ENCODE measurements at places on chromosomes 2 and 18.
A peak's percentile ranks its signal among the peaks of the same experiment; 100 is the strongest.

DNA sequence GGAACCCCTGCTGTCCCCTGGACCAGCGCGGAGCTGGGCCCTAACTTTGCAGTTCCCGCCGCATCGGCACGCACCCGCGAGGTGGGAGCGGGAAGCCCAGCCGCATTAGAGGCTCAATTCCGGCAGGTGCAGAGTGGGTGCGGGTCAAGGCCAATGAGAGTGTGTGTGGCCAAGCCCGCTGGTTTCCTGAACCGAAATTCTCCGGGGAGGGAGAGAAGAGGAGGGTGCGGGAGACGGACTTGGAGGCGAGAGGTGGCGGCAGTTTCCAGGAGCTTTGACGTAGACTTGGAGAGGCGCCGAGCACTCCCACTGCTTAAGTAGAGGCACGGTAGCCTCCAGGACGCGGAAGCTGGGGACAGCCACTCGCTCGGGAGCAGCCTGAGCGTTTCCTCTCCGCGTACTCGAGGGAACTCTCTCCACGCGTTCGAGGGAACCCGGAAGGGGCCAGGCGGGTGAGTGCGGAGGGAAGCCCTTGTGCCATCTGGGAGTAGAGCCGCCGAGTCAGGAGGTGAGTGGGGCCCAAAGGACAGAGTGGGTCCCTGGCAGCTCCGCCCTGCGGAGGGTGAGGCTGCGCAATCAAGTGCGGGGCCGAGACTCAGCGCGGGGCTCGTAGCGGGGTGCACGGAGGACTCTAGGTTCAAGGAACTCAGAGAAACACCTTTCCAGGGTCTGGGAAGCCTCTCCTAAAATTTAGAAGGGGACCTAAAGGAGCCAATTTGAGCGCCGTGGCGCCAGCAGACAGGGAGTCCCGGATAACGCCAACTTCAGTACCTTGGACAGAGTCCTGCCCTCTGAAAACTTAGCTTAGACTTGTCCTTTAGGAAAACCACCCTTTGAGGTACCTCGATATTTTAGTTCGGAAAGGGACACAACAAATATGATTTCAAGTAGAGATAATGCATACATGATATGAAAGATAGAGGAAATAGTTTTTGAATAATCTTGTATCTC is at the start of gene FAM237A:
Gene FAM237A (plus strand): TSS at position 413 of the 951 bp plus-strand sequence. CDS start 1,750 bp downstream, outside the sequence.
- peak; percentile 4 for DNase-seq
- H3K4me3 ChIP-seq, result no peak within 1 kb of the TSS
- H3K36me3 ChIP-seq, result no peaks in the 10 kb centered on the region
- no peaks in the 10 kb centered on the region for H3K27me3 ChIP-seq
- H3K27ac ChIP-seq, result no peak within 1 kb of the TSS

GRCh38 chr2:236641051-236641726 is 71.6 kb downstream of the ACKR3 start:
- DNase-seq, result no peak
- no peak overlapping the region for H3K27ac ChIP-seq
- H3K36me3 ChIP-seq, result no peaks in the 10 kb centered on the region
- H3K27me3 ChIP-seq, result peaks cover 19% of the 10 kb centered on the region
- H3K4me3 ChIP-seq, result no peak overlapping the region

DNA sequence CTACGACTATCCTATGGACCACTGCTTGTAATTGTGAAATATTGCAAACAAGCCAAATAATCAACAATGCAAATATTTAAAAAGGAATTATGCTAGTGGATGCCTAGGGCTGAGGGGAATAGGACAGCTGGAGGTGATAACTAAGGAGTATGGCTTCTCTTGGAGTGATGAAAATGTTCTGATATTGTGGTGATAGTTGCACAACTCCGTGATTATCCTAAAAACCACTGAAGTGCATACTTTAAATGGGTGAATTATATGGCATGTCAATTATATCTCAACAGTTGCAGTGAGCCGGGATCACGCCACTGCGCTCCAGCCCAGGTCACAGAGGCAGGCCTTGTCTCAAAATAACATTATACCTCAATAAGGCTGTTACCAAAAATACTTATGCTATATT is 125.1 kb upstream of the SH3BP4 start:
- H3K36me3 ChIP-seq, result no peaks in the 10 kb centered on the region
- H3K27me3 ChIP-seq, result no peaks in the 10 kb centered on the region
- no peak overlapping the region for H3K27ac ChIP-seq
- H3K4me1 ChIP-seq, result peaks cover 14% of the 10 kb centered on the region
- no peak overlapping the region for H3K4me3 ChIP-seq

- H3K4me1 ChIP-seq, result peaks cover 6% of the 10 kb centered on the region
- DNase-seq, result no peak
- peak overlapping the region; percentile 92 for H3K27ac ChIP-seq
- no peaks in the 10 kb centered on the region for H3K27me3 ChIP-seq
Observed at GRCh38 chr2:135742325-135742757, 686 bp downstream of the UBXN4 start.

GRCh38 chr2:162490761-162491470 is 147.0 kb downstream of the GCA start:
- no peaks in the 10 kb centered on the region for H3K36me3 ChIP-seq
- H3K4me1 ChIP-seq, result no peaks in the 10 kb centered on the region
- H3K4me3 ChIP-seq, result no peak overlapping the region
- H3K27ac ChIP-seq, result no peak overlapping the region
- DNase-seq, result no peak

DNA sequence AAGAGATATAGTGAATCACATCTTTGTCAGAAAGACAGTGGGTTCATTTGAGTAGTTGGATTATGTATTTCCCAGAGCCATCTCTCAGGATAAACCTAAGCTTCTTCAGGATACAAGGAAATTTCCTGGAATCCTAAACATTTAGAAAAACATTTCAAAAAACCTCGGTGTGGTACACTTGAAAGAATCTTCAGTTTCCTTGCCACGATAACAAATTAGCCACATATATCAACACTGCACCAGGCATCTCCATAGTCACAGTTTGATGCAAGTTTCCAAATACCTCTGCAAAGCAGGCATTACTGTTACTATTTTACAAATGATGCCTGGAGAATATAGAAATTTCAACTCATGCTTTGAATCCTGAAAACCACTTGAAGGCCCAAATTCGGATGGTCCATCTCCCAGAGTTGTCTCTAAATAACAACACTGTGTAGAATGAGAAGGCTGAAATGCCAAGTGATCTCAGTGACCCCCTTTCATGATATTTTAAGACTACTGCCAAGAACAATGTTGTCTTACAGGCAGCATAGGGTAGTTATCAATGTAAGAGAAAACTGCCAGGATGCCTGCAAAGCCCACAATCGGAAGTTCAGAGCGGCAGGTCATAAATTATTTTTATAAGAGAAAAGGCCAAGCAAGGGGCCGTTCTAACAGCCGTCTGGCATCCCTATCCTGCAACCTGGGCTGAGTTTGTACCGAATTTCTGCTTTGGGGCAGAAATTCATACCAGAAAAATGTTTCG is 307.9 kb downstream of the TXNL1 start:
- no peaks in the 10 kb centered on the region for H3K36me3 ChIP-seq
- no peak overlapping the region for H3K27ac ChIP-seq
- H3K27me3 ChIP-seq, result no peaks in the 10 kb centered on the region
- H3K4me3 ChIP-seq, result no peak overlapping the region

- no peaks in the 10 kb centered on the region for H3K36me3 ChIP-seq
- H3K27ac ChIP-seq, result no peak overlapping the region
- H3K4me3 ChIP-seq, result no peak overlapping the region
- no peak for DNase-seq
- no peaks in the 10 kb centered on the region for H3K4me1 ChIP-seq
- no peaks in the 10 kb centered on the region for H3K27me3 ChIP-seq
Observed at GRCh38 chr2:121237980-121238665, 46.9 kb downstream of the TFCP2L1 start.

- no peaks in the 10 kb centered on the region for H3K27me3 ChIP-seq
- H3K27ac ChIP-seq, result no peak overlapping the region
- no peaks in the 10 kb centered on the region for H3K4me1 ChIP-seq
- H3K4me3 ChIP-seq, result no peak overlapping the region
- DNase-seq, result no peak
Observed at GRCh38 chr18:8235894-8236293, 373.3 kb upstream of the RAB12 start.

DNA sequence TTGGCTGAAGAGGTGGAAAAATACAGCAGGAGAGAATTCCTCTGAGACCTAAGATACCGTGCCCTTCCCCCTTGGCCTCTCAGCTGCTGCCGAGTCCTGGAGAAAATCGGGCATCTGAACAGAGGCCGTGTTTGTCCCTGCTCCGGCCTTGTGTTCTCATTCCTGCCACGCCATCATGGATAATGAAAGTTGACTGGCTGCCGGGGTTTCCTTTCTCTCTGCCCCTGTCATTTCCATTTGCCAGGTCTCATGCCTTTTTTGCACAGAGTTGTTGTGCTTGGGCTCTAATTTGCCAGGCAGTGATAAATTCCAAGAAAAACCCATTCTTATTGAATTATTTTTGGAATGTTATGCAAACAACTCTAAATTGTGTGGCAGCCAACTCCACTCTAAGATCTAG is 496.9 kb upstream of the TNP1 start:
- no peaks in the 10 kb centered on the region for H3K36me3 ChIP-seq
- H3K4me1 ChIP-seq, result no peaks in the 10 kb centered on the region
- no peak overlapping the region for H3K27ac ChIP-seq
- peaks cover 51% of the 10 kb centered on the region for H3K27me3 ChIP-seq
- no peak overlapping the region for H3K4me3 ChIP-seq
- no peak for DNase-seq

DNA sequence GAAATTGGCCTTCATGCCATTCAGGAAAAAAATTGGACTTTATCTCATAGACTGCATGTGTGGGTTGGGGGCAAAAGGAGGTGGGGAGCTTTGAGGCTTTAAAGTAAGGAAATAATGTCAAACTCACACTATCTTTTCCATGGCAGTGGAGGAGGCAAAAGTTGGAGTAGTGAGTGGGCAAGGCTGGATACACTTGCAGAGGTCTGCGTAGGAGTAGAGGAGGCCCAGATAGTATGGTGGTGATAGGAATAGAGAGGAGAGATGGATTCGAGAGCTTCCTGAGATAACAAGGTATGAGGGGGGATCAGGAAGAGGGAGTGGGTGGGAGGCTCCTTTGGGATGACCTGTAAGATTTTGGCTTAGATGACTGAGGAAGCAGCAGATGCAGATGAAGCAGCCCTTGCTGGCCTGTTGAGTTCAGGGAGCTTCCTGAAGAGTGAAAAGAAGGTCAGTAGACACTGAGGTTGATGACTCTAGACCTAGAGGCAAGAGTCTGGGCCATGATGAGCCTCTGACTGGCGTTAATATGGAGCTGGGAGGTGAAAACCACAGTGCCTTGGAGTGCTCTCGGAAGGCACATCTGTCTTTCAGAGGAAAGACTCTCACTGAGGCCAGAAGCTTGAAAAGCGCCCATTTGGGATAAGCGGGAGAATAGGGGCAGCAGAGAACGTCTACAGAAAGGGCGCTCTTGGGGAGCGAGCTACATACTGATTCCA is 5.8 kb downstream of the UNC50 start:
- H3K4me3 ChIP-seq, result no peak overlapping the region
- DNase-seq, result no peak
- H3K27me3 ChIP-seq, result no peaks in the 10 kb centered on the region
- H3K27ac ChIP-seq, result no peak overlapping the region

- H3K4me3 ChIP-seq, result no peak overlapping the region
- no peak for DNase-seq
- H3K27me3 ChIP-seq, result no peaks in the 10 kb centered on the region
- no peak overlapping the region for H3K27ac ChIP-seq
Observed at GRCh38 chr2:55403256-55403998, 16.2 kb downstream of the CCDC88A start.

GRCh38 chr2:217335341-217335966 is 475.6 kb upstream of the TNP1 start:
- H3K4me3 ChIP-seq, result no peak overlapping the region
- 0 out of 2 replicates have a peak, but pooled peaks cover 6% of the 10 kb centered on the region for H3K27me3 ChIP-seq
- H3K27ac ChIP-seq, result no peak overlapping the region
- no peaks in the 10 kb centered on the region for H3K4me1 ChIP-seq
- DNase-seq, result no peak

DNA sequence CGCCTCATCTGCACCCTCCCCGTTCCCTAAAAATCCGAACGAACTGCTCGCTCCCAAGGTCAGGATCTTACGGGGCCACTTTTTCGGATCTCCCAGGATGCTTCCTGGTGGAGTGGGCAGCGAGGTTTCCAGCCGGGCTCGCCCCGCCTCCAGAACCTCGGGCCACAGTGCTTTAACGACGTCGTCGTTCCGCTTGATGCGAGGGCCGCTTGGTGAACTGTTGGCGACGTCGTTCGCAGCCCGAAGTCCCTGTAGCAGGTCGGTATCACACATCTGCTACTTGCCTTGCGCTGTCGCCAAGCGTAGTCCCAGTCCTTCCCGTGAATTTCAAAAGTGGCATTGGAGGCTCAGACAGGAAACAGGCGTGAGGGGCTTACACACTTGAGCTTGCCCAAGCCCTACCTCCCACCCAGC is 15.3 kb downstream of the EVX2 start:
- no peaks in the 10 kb centered on the region for H3K27me3 ChIP-seq
- no peaks in the 10 kb centered on the region for H3K36me3 ChIP-seq
- H3K4me3 ChIP-seq, result no peak overlapping the region
- no peak overlapping the region for H3K27ac ChIP-seq
- no peak for DNase-seq

DNA sequence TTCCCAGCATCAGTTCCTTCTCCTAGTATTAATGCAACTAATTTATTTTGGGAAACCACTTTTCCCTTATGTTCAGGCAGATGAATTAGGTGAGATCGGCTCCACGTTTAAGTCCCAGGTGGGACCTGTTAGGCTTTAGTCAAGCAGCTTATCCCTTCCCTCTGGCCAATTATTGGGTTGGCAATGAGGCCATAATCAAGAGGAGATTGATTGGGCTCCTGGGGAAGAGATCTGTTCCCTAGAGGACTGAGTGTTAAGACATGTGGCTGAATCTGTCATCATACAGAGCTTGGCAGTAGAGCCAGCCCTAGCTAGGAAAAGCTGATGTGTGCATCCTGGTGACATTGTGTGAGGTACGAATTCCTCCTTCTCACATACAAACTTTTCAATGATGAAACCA is 104.4 kb downstream of the PTH2R start:
- H3K27me3 ChIP-seq, result no peaks in the 10 kb centered on the region
- H3K36me3 ChIP-seq, result no peaks in the 10 kb centered on the region
- no peak overlapping the region for H3K27ac ChIP-seq
- no peak overlapping the region for H3K4me3 ChIP-seq
- no peak for DNase-seq

GRCh38 chr2:165864296-165864695 is 70.2 kb upstream of the GALNT3 start:
- no peaks in the 10 kb centered on the region for H3K4me1 ChIP-seq
- H3K36me3 ChIP-seq, result no peaks in the 10 kb centered on the region
- no peak overlapping the region for H3K27ac ChIP-seq
- DNase-seq, result no peak
- no peaks in the 10 kb centered on the region for H3K27me3 ChIP-seq
